Mucosa of gallbladder (tissue), 1 donor: ENCODE measurements at places on chromosomes 2 and 18.
A peak's percentile ranks its signal among the peaks of the same experiment; 100 is the strongest.

- DNase-seq = no peak
Measured at GRCh38 chr2:8437228-8437948, 244.5 kb upstream of the ID2 start.

- DNase-seq = peak; percentile 65
Measured at GRCh38 chr2:1625281-1626001, 118.9 kb downstream of the PXDN start.

- DNase-seq = no peak
Measured at GRCh38 chr2:239929504-239929903, 95.6 kb downstream of the NDUFA10 start.

GRCh38 chr2:28639836-28640235 lies 111.8 kb upstream of the PPP1CB start:
- peak; percentile 71 for DNase-seq

GRCh38 chr2:71934595-71935261 lies 212.9 kb downstream of the CYP26B1 start:
- DNase-seq = no peak

DNA sequence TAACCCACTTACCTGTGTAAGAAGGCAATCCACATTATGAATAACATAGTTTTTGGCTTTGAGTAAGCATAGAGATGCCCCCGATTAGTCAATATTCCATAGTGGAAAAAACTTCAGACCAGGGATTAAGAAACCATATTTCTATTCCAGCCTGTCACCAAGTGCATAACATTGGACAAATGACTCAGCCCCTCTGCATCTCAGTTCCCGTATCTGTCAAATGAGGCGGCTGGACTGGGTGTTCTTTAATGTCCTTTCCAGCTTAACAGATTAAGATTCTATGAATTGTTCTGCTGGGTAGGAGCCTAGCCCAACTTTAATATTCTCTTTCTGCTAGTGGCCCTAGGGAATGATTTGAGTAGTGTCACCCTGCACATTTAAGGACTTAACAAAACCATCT lies 11.8 kb upstream of the FTCDNL1 start:
- no peak for DNase-seq

- DNase-seq = no peak
Measured at GRCh38 chr2:240205348-240205747, 64.9 kb upstream of the OTOS start.

DNA sequence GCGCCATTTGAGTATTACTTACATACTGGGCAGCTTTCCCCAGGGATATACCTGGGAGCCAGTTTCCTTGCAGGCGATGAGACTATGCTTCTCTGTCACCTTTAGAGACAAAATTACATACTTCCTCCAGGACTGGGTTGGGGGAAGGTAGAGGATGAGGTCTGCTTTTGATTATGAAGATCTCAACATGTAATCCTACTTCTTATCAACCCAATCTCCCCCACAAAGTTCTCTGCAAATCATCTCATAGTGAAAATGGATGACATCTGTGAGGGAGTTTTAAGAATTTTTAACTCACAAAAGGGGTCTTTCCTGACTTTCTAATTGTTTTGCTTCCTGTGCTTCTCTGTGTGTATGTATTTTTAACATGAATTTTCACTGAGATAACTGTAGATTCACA lies 81.9 kb downstream of the TMEM131 start:
- no peak for DNase-seq

GRCh38 chr2:47724221-47724981 lies 58.5 kb upstream of the MSH6 start:
- DNase-seq = no peak

GRCh38 chr18:72208920-72209676 lies 335.0 kb downstream of the CBLN2 start:
- no peak for DNase-seq

DNA sequence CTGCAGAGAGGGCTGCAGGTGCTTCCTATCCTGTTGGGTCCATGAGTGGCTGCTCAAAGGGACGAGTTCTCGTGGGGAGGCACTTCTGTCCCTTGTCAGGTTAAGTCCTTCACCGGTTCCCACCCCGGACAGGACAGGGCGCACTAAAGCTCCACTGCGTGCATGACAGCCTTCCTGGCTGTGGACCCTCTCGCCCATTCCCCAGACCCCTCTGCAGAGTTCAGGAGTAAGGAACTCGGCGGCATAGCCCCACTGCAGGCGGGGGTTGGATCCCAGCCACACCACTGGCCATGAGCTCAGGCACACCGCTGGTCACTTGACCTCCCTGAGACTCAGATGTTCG lies 147.5 kb upstream of the ID2 start:
- DNase-seq = no peak

DNA sequence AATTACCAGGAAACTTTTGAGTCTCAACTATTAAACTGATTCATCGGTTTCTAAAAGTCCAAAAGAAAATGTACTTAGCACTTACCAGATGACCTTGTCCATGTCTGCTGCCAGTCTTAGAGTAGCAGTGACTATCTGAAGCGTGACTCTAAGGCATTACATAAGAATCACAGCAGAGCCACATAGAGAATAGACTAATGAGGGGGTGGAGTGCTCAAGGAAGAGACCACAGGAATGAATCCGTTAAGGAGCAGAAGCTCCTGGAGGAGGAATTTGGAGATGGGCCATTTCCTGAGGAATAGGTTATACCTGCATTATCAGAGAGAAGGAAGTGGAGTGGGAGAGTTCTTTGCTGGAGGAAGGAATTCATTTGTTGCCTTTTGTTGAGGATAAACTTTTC lies 116.0 kb downstream of the MAP3K20 start:
- no peak for DNase-seq

- no peak for DNase-seq
Measured at GRCh38 chr2:10265329-10266132, 37.2 kb upstream of the HPCAL1 start.

DNA sequence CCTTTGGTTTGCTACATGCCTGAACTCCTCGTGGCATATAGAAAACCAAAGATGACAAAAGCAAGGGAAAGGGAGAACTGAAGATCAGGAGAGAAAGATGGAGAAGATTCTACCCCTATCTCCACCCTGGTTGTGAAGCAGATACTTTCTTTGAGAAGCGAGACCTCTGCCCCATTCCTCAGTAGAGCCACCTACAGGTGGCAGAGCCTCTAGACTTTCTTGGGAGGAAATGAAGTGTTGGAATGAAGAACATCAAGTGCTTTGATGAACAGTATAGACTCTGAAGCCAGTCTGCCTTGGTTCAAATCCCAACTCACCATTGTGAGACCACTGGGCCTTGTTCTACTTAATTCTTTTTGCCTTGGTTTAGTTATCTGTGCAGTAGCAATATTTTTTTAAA lies 348.8 kb upstream of the ETAA1 start:
- DNase-seq = no peak

DNA sequence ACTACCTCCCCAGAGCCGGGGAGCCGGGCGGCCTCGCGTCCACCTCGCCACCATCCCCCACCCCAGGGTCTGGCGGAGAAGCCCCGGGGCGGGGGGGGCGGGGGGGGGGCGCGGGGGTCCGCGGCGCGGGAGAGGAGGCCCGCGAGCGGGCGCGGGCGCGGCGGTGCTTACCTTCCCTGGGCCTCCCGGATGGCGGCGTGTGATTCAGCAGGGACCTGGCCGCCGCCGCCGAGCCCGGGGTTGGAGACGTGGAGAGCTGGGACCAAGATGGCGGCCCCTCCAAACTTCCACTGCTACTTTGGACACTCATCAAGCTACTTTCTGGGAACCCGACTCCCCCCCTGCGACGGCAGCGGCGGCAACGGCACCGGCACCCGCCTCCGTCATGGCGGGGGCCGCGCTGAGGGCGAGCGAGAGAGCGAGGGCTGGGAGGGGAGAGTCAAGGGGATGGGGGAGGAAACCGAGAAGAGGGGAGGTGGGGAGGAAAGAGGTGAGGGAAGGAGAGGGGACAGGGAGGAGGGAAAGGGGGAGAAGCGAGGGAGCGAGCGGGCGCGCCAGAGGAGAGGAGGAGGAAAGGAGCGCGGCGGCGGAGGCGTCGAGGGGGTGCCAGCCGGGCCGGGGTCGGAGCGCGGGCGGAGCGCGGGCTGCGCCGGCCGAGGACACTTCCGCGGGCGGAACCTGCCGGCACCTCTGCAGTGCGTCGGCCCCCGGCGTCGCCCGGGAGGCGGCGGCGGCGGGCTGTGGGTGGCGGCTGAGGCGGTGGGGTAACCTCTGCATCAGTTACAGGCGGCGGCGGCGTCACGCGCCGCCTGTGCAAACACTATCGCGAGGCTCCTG lies at the start of gene TLK1:
Gene TLK1, minus strand, starts transcription at position 775 of the 837 bp plus-strand sequence. Its CDS starts 465 bp downstream, at position 310.
- DNase-seq = peak; percentile 64

DNA sequence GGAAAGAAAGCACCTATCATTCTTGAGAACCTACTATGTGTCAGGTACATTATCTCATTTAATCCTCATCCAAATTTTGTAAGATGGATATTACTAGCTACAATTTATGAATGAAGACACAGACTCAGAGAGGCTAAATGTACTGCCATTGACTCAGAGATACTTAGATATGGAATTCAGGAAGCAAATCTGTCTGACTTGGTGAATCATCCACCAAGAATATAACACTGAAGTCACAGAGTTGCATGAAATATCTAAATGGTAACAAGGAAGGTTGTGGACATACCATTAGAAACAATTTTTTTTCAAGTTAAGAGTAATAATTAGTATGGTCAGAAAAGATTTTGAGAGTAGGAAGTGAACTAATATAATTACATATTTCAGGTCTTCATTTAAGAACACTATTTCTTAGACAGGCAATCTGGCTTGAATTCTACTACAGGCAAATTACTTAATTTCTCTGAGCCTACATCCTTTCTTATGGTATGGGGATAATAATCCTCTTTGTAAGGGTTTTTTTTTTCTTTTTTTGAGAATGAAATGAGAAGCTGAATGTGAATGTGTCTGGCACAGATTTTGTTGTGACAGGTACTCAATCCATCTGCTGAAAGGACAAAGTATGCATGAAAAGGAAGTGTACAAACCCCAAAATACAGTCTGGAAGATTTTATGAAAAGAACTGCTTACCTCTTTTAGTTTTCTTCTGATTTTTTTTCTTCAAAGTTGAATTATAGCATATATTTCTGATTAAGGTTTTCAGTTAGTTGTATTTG lies 14.8 kb upstream of the C2orf66 start:
- no peak for DNase-seq

- DNase-seq = peak; percentile 21
Measured at GRCh38 chr2:12416600-12416999, 300.1 kb upstream of the TRIB2 start.

- no peak for DNase-seq
Measured at GRCh38 chr2:30221531-30221930, 9.8 kb upstream of the LBH start.

- no peak for DNase-seq
Measured at GRCh38 chr2:55099878-55100820, 49.9 kb upstream of the RTN4 start.

DNA sequence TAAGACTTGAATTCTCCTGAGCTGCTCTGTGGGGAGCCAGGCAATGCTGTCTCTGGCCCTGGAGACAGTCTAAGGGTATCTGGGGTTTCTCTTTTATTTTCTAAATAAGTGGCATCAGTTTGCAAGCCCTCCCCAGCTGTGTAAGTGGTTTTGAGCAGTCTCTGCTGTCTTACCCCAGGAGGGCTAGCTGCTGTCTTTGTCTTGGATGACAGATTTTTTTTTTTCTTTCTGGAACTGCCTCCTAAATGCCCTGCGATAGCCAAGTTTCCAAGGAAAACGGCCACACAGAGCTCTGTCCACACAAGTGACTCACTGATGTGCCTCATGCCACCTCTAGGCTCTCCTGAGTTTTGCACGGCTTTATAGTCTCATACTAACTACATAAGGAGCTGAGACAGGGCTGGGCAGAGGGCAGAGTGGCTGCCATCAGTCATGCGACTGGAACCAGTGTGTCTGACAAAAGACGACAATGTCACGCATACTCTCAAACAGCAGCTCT lies 37.2 kb upstream of the THOC1 start:
- DNase-seq = no peak

- no peak for DNase-seq
Measured at GRCh38 chr2:112268547-112268946, 6.8 kb upstream of the ZC3H6 start.

DNA sequence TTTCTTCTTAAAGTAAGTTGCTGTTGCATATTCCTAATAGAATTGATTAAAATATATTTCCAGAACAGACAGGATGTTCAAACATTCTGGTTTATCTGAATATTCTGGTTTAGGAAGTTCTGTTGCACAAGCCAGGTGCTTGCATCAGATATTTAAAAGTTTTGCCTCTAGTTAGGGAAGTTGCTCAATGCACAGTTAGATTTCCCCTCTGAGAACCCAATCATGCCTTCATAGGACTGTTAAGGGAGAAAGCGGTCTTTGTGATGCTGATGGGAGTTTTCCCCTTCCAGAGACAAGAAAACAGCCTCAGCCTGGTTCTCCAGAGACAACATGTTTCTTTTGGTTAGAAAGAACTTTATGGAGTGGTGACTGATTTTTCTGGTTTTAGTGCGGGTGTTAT lies 65.6 kb upstream of the REV1 start:
- DNase-seq = no peak

DNA sequence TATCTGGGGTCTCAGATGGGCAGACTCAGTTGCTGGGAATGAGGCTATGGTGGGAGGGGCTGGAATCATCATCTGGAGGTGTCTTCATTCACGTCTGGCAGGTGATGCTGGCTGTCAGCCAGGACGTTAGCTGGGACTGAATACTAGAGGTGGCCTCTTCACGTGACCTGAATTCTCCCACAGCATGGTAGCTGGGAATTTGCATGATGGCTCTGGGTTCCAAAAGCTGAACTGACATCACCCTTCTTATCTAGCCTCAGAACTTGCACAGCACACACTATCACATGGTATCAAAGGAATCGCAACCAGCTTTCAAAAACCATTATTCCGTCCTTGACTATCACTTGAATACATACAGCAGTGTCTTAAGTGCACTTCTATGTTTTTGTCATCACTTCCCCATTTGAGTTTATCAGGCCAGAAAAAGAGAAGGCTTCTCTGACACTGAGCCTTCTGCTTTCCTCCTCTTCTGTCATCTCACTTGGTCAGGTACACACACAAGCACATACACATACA lies 53.0 kb upstream of the LRP2 start:
- DNase-seq = no peak

- no peak for DNase-seq
Measured at GRCh38 chr2:221518201-221518934, 53.7 kb downstream of the EPHA4 start.

- DNase-seq = no peak
Measured at GRCh38 chr2:53636596-53636995, 131.0 kb upstream of the CHAC2 start.

DNA sequence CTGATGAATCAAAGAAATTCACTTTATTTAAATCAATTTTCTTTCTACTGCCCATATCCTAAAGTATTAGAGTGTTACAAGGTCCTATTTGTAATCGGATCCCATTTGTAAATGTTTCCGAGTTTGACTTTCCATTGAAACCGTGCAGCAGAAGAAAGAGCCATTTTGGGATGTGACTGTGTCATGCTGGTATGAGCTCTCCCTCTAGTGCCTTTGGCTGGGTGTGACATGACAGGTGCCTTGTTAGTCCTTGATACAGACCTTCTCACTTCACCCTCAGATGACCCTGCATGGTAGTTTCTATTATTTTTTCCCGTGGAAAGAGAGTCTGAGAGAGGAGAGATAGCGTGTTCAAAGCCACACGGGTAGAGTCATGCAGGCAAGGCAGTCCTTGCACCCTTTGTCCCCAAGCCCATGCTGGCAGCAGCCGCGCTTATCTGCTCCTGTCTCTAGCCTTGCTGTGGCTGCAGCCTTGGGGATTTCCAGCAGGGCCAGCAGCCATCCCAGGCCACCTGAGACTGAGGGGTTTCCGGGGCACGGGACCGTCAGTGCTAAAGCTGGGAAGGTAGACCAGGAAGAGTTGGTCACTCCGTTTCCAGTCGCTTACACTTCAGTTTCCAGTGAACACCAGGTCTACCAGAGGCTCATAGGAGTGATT lies 21.4 kb downstream of the CHMP1B start:
- no peak for DNase-seq
